ENCODE measurements at places on chromosomes 12 and 14.
A peak's percentile ranks its signal among the peaks of the same experiment; 100 is the strongest.

GRCh38 chr12:100675432-100675831, 101.9 kb downstream of the GAS2L3 start:
- DNase-seq: peak; percentile 79

DNA sequence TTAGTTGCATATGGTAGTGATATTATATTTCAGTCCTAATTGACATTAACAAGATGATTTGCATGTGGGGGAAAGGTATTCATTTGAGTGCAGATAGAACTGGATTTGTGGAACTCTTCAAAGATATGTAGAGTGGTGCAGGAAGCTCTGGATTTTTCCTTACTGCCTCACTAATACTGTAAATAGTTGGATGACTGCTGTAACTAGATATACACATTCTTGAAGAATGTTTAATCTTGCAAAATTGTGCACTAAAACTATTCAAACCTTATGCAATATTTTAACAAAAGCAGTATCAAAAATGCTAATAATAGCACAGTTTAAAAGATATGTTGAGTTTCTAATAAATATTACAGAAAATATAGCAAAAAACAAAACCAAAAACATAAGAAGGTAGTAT, 43.1 kb upstream of the ATF7IP start:
- DNase-seq: no peak

GRCh38 chr14:91163316-91163715, 49.4 kb downstream of the DGLUCY start:
- no peak for DNase-seq

GRCh38 chr14:70651522-70651921, 9.8 kb downstream of the TTC9 start:
- DNase-seq: no peak

DNA sequence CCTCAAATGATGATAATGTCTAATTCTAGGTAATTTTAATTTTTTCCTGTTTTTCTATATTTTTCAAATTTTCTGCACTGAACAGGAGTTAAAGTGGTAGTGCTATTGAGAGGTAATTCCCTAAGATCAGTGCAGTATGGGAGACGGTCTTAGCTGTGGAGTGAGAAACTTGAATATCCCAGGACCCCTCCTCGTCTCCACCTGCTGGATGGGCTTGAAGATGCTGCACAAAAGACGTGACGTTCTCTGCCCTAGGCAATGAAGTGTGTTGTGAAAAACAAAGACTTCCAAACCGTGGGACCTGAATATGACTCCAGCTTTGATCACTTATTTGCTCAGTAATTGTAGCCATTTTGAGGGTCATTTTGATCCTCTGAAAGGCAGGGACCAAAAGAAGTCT, 298.1 kb downstream of the VRK1 start:
- DNase-seq: no peak

DNA sequence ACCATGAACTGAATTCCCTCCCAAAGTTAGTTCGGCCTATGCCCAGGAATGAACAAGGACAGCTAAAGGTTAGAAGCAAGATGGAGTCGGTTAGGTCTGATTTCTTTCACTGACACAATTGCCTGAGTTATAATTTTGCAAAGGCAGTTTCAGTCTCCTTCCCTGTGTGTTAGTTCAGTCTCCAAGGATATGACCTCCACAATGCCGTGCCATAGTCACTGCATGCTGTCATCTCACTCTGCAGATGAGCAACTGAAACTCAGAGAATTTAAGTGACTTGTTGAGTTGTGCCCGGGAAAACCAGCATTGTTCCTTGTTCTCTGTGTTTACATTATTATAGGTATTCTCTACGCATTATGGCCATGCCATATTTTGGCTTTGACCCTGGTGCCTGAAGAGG, 10.1 kb upstream of the SERPINA1 start:
- DNase-seq: no peak

- peak; percentile 67 for DNase-seq
Observed at GRCh38 chr12:15728118-15728598, 61.0 kb downstream of the EPS8 start.

- peak; percentile 84 for DNase-seq
Observed at GRCh38 chr14:60106339-60106738, 14.6 kb downstream of the PCNX4 start.

- no peak for DNase-seq
Observed at GRCh38 chr12:28966046-28966780, 182.9 kb upstream of the FAR2 start.

GRCh38 chr14:75705014-75705413, 44.0 kb downstream of the TTLL5 start:
- DNase-seq: no peak

GRCh38 chr12:76153616-76154015, 69.1 kb upstream of the NAP1L1 start:
- DNase-seq: no peak

- no peak for DNase-seq
Observed at GRCh38 chr12:104514092-104514810, 57.5 kb downstream of the CHST11 start.

DNA sequence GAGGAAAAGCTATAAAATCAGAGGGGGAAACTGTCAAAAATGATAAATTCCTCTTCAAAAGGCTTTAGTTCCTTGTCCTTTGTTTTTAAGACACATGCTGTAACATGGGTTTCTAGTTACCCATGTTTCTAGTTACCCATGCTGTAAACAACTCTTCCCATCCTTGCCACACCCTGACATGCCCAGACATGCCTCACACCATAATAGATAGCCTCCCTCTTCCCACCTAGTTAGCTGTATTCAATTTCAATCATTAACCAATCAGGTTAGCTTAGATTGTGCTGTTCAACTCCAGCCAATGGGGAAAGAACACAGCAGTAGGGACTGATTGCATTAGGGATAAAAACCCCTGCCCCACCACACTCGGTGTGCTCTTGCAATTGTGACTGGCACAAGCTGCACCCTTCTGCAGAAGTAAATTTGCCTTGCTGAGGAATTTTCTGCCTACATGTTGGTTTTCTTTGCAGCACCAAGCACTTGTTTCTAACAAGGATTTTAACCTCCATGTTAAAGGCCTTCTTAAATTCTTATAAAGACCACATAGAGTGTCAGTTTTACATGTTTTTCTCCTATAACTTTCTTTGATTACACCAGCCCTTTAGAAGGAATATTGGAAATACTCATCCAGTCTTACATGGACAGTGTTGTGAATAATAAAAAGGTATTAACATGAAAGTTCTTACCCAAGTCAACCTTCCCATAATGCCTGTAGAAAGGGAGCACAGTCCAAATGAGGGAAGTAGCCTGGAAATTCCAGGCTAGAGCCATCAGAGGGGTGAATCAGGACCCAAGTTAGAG, 32.5 kb upstream of the LALBA start:
- DNase-seq: peak; percentile 2

DNA sequence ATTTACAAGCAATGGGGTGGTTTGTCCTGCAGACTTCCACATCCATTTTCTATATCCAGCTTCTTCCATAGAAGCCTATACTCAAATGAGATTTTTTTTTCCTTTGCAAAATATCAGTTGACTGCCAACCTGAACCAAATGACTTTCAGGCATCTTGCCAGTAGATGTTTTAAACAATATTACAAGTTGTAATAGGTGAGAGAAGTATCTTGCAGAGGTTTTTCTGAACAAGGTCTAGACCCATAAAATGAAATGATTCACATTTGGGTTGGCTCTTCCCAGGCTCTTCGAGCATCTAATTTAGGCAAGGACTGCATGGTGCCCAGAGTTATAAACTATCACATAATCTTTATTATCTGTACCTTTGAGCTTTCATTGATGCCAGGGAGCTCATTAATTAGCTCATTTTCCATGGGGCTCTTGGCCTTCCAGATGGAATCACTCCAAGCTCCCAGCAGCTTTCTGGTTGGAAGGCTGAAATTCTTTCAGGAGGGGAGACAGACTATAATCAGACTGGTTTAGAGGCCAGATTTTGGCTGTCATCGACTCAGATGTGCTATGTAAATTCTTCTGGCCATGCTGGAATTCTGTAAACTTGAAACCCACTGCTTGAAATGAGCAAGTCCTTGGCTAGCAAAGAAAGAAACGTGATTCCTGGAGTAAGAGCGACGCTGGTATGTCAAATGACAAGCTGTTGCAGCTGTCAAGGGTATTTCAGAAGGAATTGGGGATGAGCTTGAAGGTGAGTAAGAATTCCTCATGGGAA, 32.2 kb upstream of the DICER1 start:
- DNase-seq: peak; percentile 75

DNA sequence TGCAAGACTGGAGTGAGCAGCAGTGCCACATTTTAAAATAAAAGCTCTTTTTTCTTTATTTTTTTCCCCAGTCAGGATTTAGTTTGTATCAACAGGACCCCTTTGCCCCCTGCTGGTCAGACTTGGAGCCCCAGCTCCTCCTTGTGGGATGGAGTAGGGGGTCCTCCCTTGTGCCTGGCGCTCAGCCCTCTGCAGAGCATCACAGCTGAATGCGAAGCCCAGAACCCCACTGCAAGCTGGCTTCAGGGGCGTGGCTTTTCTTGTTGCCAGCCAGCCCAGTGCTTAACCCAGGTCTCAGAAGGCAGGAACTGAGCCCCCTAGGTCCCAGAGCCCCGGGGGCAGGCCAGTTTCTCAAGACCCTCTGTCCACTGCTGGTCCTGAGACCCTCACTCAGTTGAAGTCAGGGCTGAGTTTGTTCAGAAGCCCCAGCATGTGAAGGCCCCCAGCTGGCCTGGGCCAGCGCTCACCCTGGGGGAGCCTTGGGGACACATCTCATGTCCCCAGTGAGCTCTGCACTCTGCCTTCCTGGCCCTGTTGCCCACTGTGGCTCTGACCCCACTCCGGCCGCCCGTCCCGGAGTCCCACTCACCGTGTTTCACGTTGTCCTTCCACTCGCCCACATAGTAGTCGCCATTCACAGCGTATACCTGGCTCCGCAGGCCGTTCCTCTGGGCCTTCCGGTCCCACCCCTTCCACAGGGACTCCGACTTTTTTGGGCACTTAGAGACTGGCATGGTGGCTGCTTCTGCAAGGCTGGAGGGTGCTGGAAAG, 519 bp downstream of the MORN3 start:
- DNase-seq: peak; percentile 40

DNA sequence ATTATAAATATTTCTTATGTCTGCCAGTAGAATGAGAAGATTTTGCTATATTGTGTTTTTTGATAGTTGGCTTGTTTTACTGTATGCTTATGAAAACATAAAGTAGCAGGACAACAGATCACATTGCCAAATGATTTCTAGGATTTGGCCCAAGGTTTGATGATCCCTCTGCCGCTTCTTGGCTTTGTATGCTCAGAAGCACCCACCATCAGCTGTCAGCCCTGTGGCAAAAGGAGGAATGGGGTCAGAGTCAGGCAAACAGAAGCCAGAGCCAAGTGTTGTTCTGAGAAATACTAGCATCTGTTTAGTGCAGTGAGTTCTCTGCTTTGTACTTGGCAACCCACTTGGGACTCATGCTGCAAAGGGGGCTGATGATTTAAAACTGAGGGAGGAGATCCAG, 152.2 kb downstream of the PDE3A start:
- DNase-seq: peak; percentile 54

- no peak for DNase-seq
Observed at GRCh38 chr14:56580221-56580711, 668 bp downstream of the TMEM260 start.

- DNase-seq: peak; percentile 9
Observed at GRCh38 chr14:67133595-67134441, 55.4 kb upstream of the GARIN2 start.

- DNase-seq: no peak
Observed at GRCh38 chr14:70116278-70116677, 72.5 kb downstream of the SLC8A3 start.

- DNase-seq: no peak
Observed at GRCh38 chr12:50123203-50123602, 11.2 kb downstream of the COX14 start.

- DNase-seq: peak; percentile 49
Observed at GRCh38 chr14:34874386-34875030, 652 bp downstream of the BAZ1A start.

- DNase-seq: no peak
Observed at GRCh38 chr12:94128280-94128679, 20.1 kb upstream of the PLXNC1 start.

GRCh38 chr14:79040790-79041189, 870.6 kb downstream of the NRXN3 start:
- no peak for DNase-seq

DNA sequence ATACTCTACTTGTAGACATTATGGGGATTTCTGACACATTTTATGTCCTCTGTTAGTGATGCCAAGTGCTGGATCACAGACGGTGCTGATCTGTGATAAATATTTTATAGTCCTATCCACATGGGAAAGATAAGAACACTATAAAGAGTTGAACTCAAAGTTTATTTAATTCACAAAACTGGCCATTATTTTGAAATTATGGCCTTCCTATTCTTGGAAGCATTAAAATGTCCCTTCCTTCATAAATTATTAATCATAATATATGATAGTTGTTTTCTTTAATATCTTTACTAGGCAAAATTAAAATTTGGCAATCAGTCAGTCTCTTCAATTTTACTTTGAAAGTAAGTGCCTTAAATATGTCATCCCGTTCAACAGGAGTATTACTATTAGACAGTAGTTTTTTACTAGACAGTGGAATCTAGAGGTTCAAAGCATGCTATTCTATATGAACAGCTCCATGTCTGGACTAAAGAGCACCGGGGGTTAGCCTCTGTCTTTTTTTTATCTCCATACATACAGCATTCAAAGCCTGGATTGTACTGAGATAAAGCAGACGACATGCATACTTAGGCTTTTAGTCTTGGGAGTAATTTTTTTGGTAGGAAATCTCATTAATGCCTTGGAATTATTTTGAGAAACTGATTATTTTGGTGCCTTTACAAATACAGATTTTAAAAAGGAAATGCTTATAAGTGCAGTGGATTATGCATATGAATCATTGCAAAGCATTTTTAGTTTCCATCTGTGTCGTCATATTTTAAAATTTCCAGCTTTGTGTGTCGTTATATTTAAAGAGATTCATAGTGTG, 306.1 kb upstream of the RGS6 start:
- DNase-seq: no peak

- no peak for DNase-seq
Observed at GRCh38 chr14:105354541-105354940, 40.0 kb downstream of the PACS2 start.

- DNase-seq: no peak
Observed at GRCh38 chr12:75568393-75568792, 57.0 kb upstream of the KRR1 start.

DNA sequence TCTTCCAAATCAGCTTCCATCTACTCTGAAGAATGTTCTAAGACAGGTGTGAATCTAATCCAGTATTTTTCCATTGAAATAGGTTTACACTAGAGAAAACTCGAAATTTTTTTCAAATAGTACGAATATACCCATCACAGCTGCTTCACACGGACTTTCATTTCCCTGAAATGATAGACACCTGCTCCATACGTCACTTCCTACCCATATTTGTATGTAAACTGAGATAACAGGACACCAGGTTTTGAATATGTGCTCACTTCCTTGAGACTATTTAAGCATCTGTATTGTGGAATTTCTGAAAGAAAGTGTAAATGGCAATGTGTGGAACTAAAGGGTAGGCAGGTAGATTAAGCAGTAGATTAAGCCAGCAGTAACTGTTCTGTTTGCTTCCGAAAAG, 13.4 kb upstream of the ITPR2 start:
- DNase-seq: no peak

DNA sequence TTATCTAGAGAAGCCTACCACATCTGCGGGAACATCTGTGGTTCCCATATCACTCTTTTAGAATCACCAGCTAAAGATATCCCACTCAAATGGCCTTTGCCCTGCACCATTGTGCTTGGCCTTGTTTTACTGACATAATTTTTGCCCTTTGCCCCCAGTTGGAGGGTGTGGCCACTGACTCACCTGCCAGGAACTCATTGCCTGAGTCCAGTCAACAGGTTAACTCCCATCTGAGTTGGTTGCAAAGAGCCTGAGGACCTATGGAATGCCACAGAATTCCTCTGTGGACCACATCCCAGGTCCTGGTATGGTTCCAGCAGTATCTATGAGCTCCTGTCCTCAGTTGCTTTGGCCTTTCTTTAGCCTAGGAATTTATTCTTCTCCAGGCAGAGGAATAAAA, 55.7 kb upstream of the PTGR2 start:
- DNase-seq: peak; percentile 56

- DNase-seq: no peak
Observed at GRCh38 chr12:50828886-50829285, 13.8 kb upstream of the TMPRSS12 start.

All from myocyte (in vitro differentiated cells).